ENCODE measurements at places on chromosomes 5 and 9. TPM values are rescaled to one million over a fixed set of nuclear protein-coding genes. Genes with fewer than 3 reads are reported as not detected.

SLC6A3 gene
- 0.16 TPM for total RNA-seq

SLC6A7 gene
- total RNA-seq = not detected

OGN gene
- total RNA-seq = not detected

SLC46A2 gene
- not detected for total RNA-seq

ATG10 gene
- 10.4 TPM for total RNA-seq

ZNF483 gene
- total RNA-seq = 28.7 TPM

TSLP gene
- not detected for total RNA-seq

FAM81B gene
- total RNA-seq = not detected

ADCY2 gene
- 3.5 TPM for total RNA-seq

RHOBTB3 gene
- 66.9 TPM for total RNA-seq

ZBED3 gene
- total RNA-seq = 12.1 TPM

SLC2A6 gene
- 30.9 TPM for total RNA-seq

ALG2 gene
- total RNA-seq = 17.5 TPM

HBEGF gene
- 2.4 TPM for total RNA-seq

FCN1 gene
- not detected for total RNA-seq

SH3PXD2B gene
- 89.1 TPM for total RNA-seq

EIF4E1B gene
- not detected for total RNA-seq

AHRR gene
- 1.3 TPM for total RNA-seq

OR1J2 gene
- total RNA-seq = not detected
